Fibroblast of the aortic adventitia (primary cell): ENCODE measurements at places on chromosomes 6 and 20. TPM values are rescaled to one million over a fixed set of nuclear protein-coding genes. Genes with fewer than 3 reads are reported as not detected.

GRCh38 chr6:7902867-7903266 is 7.7 kb downstream of the TXNDC5 start:
- no peak for DNase-seq

GRCh38 chr20:60016406-60016805 is 58.2 kb downstream of the CDH26 start:
- no peak for DNase-seq

GRCh38 chr6:35370124-35370741 is 27.9 kb downstream of the PPARD start:
- DNase-seq = peak; percentile 96

DNA sequence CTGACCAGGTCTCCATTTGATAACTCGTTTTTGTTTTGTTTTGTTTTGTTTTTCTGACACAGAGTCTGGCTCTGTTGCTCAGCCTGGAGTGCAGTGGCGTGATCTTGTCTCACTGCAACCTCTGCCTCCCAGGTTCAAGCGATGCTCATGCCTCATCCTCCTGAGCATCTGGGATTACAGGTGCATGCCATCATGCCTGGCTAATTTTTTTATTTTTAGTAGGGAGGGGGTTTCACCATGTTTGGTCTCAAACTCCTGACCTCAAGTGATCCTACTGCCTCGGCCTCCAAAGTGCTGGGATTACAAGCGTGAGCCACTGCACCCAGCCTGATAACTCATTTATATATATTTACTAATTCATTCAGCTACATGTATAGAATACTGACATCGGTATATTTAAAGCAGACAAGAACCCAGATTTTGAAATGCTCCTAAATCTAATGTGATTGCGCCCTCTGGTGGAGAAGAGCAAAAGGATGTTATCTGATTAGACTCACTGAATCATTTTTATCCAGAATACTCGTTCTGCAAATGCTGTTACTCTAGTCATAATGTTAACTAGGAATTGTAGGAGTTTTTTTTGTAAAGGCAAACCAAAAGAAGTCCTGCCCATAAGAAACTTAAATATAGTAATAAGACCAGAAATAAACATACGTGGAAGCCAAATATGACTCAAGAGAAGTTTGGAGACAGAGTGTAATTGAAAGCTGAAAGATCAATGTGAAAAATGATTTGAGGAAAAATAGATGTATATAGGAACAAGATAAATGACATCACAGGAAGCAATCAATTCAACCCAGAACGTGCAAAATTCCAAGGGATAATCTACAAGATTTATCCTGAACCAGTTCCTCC is 5.3 kb upstream of the COL12A1 start:
- peak; percentile 87 for DNase-seq

DNA sequence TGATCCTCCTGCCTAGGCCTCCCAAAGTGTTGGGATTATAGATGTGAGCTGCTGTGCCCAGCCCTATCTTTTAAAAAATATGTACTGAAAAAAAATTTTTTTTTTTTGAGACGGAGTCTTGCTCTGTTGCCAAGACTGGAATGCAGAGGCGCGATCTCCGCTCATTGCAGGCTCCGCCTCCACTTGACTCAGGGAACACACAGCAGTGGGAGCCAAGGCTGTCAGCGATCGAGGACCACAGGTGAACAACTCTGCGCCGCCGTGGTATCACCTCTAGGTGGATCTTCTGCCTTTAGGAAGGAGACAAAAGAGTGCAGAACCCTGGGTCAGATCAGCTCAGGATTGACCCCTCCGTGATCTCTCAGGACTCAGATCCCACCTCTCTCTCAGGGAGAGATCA is 13.7 kb downstream of the RAET1E start:
- peak; percentile 62 for DNase-seq

DNA sequence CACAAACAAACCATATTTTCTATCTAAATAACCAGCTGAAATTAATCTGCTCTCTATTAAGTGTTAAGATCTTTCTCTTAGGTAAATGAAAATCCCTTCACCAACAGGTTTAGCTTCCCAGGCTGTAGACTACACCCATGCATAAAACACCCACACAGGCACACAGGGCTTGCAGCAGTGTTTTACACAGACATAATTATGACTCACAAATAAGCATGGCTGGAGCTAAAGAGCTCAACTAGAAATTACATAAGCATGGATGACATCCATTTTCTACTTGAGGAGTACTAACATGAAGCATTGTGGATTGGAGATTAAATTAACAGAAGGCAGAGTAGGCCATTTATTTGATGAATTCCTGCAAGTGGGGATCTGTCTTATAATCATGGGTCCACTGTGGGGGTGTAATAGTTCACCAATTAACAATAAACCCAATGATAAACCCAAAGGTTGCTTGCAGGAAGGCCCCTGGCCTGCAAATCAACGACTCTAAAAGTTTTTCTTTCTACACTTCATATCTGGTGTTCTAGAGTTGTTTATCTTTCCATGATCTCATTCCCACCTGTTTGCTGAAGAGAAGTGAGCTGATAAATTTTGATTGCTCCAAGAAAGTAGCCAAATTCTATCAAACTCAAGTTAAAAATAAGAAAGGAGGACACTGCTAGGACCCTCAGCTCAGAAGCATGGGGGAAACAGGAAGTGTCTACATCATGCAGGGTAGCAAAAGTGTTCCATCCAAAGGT is 33.8 kb upstream of the E2F3 start:
- no peak for DNase-seq

- peak; percentile 17 for DNase-seq
These were observed 139.4 kb downstream of the CARMIL1 start for GRCh38 chr6:25418454-25419052.

DNA sequence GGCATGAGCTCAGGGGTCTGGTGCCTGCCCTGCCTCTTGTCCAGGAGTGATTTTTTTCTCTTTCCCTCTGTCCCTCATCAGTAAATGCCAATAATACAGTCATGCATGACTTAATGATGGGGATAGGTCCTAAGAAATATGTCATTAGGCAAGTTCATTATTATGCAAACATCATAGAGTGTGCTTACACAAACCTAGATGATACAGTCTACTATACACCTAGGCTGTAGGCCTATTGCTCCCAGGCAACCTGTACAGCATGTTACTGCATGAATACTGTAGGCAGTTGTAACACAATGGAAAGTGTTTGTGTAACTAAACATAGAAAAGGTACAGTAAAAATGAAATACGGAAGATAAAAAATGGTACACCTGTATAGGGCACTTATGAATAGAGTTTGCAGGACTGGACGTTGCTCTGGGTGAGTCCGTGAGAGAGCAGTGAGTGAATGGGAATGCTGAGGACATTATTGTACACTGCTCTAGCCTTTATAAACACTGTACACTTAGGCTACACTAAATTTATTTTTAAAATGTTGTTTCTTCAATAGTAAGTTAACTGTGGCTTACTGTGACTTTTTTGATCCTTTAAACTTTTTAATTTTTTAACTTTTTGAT is 22.1 kb downstream of the PBOV1 start:
- DNase-seq = no peak

- no peak for DNase-seq
These were observed 1.7 kb downstream of the STX16 start for GRCh38 chr20:58652606-58653294.

- DNase-seq = peak; percentile 42
These were observed 4.8 kb upstream of the SMIM28 start for GRCh38 chr6:138372711-138373463.

GRCh38 chr6:32109765-32110160 is 625 bp upstream of the TNXB start:
- no peak for DNase-seq

- DNase-seq = no peak
These were observed 61.4 kb upstream of the ZNF217 start for GRCh38 chr20:53654932-53655624.

DNA sequence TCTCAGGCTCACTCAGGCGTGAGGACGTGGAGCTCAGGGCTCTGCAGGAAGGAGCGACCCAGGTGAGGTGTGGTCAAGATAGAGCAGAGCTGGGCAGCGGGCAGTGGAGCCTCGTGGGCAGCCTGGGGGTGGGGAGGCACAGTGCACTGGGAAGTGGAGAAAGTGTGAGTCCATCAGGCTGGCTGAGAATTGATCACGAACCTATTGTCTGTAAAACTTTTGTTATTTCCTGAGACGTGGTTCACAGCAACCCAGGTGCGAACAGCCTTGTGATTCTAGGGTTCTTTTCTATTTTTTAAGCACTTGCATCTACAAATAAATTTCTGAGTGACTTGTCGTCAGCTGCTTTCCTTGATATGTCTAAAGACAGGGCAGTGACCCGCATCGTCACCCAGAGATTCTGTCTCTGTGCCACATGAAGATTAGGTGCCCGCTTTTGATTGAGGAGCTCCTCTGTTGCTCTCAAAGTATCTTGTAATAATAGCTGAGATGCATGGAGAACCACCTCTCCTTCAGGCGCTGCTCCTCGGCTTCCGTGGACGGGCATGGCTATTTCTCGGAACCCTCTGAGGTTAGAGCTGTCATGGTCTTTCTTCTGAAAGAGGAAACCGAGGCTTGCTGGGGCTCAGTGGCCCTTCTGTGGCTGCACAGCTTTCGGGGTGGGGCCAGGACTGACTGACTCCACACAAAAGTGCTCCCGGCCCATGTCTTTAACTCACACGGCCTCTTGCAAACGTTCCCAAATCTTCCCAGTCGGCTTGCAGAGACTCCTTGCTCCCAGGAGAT is 662 bp upstream of the CCR6 start:
- DNase-seq = no peak

DNA sequence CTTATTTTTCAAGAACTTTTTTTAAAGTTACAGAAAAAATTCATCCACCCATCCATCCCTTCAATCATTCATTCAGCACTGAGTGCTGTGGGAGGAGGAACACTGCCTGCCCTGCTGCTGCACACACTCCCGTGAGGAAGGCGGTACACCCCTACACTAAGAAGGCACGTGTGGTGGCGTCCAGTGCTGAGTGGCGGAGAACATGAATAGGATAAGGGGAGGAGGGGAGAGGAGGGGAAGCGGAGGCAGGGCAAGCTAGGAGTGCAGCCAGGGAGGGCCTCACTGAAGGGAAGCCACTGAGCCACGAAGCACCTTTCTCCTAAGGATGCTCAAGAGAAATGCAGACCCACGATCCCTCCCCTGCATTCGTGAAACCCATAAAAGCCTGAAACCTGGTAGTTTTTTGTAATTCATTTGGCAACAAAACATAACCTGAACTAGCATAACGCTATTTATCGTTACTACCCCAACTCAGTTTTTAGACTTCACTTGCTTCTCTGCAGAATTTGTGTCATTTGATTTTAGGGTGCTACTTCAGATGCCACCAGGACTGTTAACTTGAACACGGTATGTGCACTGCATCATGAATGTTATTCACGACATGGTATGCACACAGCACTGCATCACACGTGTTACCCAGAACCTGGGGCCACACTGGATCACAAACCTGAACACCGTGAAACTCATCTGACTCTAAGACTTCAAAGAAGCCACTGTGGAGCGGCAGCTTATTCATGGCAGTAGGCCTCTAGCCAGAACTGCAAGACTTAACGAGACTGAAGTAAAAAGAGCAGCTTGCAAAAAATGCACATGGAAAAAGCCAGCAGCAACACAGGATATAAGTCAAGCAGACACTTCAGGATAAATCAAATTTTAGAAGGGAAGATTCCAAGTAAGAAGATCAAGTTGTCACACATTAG is 3.5 kb downstream of the RNASET2 start:
- no peak for DNase-seq

- DNase-seq = no peak
These were observed 71.6 kb upstream of the CD93 start for GRCh38 chr20:23157734-23158133.

GRCh38 chr20:7841291-7841970 is 98.8 kb downstream of the HAO1 start:
- DNase-seq = peak; percentile 77

GRCh38 chr6:89239338-89239737 is 22.2 kb upstream of the GABRR1 start:
- DNase-seq = no peak

- no peak for DNase-seq
These were observed 3.9 kb upstream of the ZNF831 start for GRCh38 chr20:59159493-59160376.

- no peak for DNase-seq
These were observed 49.4 kb downstream of the PYGB start for GRCh38 chr20:25297141-25297905.

GRCh38 chr20:52899041-52899608 is 73.0 kb upstream of the TSHZ2 start:
- no peak for DNase-seq

DNA sequence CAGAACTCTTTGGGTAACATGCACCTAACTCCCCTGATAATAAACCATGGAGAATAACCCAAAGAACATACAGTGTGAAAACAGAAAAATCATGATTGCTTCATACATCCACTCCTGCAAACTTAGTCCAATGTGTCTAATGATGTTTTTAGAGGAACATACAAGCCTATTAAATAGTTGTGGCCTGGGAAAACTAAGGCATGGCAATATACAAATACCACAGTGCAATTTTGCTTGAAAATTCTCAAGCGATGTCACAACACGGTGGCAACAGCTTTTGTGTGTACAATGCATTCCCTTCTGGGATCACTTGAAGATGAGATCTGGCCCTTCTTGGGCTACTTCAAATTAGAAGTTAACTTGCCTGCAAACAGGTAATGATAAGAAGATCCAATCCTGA is 16.7 kb downstream of the MAP3K5 start:
- DNase-seq = no peak

GRCh38 chr20:35630636-35631035 is 15.0 kb downstream of the SPAG4 start:
- no peak for DNase-seq

DNA sequence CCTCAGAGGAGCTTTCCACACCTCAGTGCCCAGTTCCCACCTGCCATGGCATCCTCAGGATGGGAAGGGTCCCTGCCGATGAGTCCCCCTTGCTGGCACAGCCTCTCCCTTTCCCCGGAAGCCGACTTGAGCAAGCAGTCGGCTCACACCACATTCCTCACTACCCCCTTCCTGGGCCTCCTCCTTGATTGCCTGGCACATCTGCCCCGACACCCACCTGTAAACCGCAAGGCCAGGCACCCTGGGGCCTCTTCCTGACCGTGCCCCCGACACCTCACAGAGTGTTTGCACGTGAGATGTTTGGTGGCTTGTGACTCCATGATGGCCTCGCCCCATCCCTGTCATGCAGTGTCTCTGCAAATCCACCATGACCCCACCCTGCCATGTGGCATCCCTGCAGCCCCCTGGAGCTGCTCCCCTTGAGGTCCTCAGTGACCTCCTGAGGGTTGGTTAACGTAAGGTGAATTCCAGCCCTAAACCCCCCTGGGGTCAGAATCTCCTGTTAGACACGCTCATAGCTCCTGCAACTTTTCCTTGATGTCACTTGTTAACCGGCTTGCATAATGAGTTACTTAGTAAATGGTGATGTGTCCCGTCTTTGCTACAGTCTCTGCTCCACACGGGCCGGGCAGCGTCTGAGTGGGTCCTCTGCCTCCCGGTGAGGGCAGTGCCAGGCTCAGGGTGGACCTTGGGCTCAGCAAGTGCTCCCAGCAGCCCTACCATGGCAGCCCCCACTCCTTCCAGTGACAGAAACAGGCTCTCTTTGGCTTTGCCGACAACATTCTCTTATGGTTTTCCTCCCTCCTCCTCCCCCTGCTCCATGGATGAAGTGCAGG is 115.9 kb upstream of the FRMD1 start:
- DNase-seq = no peak

HAO1 gene
- total RNA-seq = not detected in 2 replicates

BPIFB1 gene
- not detected in 2 replicates for total RNA-seq

PRKN gene
- total RNA-seq = 2.0 and 4.0 TPM in 2 replicates

VGLL2 gene
- not detected in 2 replicates for total RNA-seq

ECT2L gene
- total RNA-seq = under 0.01 and 3.3 TPM in 2 replicates

FOXF2 gene
- 0.25 and 8.1 TPM in 2 replicates for total RNA-seq

TMEM74B gene
- total RNA-seq = not detected in 2 replicates

SOX12 gene
- 7.7 and 15.9 TPM in 2 replicates for total RNA-seq

DSP gene
- 4.2 and 4.3 TPM in 2 replicates for total RNA-seq

GTPBP2 gene
- total RNA-seq = 32.5 and 61.2 TPM in 2 replicates

LPA gene
- total RNA-seq = not detected in 2 replicates
